ENCODE measurements at places on chromosomes 5 and 9.

DNA sequence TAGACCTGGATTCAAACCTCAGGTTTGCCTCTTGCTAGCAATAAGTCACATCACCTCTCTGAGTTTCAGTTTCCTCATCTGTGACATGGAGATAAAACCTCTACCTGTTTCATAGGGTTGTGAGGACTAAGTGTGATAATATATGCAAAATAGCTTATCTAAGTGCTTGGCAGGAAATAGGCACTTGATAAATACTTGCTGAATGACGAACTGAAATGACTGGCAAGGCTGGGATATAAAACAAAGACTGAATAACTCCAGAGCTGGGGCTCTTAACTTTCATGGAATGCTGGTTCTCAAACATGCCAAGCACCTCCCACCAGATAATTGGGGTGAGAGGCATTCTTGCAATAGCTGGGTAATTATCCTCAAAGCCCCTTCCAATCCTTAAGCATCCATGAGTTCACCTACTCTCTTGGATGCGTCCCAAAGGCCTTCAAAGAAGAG is 87.6 kb downstream of the ADRB2 start:
- no peak overlapping the region for H3K4me3 ChIP-seq
- no peaks in the 10 kb centered on the region for H3K36me3 ChIP-seq
- no peak for DNase-seq
- peaks cover 23% of the 10 kb centered on the region for H3K4me1 ChIP-seq
- H3K27ac ChIP-seq: no peak overlapping the region

- H3K27me3 ChIP-seq: no peaks in the 10 kb centered on the region
- H3K27ac ChIP-seq: no peak overlapping the region
- H3K4me3 ChIP-seq: no peak overlapping the region
Observed at GRCh38 chr9:116337015-116337414, 183.4 kb downstream of the PAPPA start.

DNA sequence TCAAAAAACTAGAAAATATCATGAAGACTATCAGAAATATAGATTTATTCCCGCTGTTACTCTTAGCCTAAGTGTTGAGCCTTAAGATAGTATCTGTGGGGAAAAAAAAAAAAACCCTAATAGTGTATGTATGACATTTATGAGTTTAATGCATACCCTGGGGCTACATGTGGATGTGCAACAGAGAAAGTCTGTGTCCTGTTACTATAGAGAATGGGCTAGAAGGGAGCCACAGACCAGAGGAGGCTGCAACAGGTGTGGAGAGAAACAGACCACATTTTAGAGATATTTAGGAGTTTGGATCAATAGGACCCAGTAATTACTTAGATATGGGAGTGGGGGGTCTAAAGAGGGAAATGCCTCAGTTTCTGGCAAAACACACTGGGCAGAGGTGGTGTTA is 15.4 kb downstream of the RNF130 start:
- no peak overlapping the region for H3K27ac ChIP-seq
- no peak overlapping the region for H3K4me3 ChIP-seq
- no peaks in the 10 kb centered on the region for H3K27me3 ChIP-seq
- no peak for DNase-seq
- no peaks in the 10 kb centered on the region for H3K4me1 ChIP-seq

- no peaks in the 10 kb centered on the region for H3K36me3 ChIP-seq
- H3K27ac ChIP-seq: no peak overlapping the region
- H3K4me1 ChIP-seq: no peaks in the 10 kb centered on the region
- DNase-seq: no peak
Observed at GRCh38 chr5:36495611-36496010, 110.8 kb upstream of the SLC1A3 start.

DNA sequence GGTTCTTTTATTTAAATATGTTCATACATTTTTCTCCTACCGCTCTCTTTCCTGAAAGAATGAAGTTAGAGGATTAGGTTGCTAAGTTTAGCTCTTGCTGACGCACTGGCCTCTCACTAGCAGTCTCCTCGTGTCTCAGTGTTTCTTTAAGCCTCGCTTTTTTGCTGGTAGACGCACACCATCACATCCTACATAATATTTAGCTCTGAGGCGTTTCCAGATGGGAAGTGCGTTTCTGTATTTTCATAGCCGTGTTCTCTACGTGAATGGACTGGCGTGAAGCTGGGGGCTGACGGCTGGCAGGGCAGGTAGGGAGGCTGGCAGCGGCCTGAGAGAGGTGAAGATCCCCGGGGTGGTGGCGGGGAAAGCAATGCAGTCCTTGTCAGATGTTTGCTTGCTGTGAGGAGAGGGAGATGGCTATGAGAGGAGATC is 79.2 kb upstream of the SPRY4 start:
- H3K4me3 ChIP-seq: no peak overlapping the region
- H3K27me3 ChIP-seq: no peaks in the 10 kb centered on the region
- no peaks in the 10 kb centered on the region for H3K4me1 ChIP-seq
- no peaks in the 10 kb centered on the region for H3K36me3 ChIP-seq
- no peak for DNase-seq
- H3K27ac ChIP-seq: peak overlapping the region; percentile 23

GRCh38 chr5:73088026-73088425 is 32.3 kb upstream of the TMEM171 start:
- H3K36me3 ChIP-seq: peaks cover 15% of the 10 kb centered on the region
- no peak overlapping the region for H3K4me3 ChIP-seq
- no peak overlapping the region for H3K27ac ChIP-seq
- no peaks in the 10 kb centered on the region for H3K27me3 ChIP-seq
- no peaks in the 10 kb centered on the region for H3K4me1 ChIP-seq

DNA sequence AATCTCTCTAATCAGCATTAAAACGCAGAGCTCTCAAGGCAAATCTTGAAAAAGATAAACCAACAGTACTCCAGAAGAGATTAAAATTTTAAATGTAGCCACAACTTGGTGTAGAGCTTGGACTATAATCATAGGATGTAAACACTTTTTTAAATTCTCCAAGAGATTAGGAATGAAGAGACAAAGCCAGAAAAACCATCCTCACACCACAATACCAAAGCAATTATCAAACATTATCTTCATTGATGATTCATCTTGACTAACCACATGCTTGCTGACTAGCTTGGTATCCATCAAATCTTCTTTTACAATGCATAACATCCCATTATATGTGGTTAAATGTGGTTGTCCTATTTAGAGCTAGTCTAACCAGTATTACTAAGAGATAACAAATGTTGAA is 815.1 kb downstream of the TLE1 start:
- DNase-seq: no peak
- no peaks in the 10 kb centered on the region for H3K4me1 ChIP-seq
- no peak overlapping the region for H3K4me3 ChIP-seq

- no peaks in the 10 kb centered on the region for H3K36me3 ChIP-seq
- H3K4me1 ChIP-seq: no peaks in the 10 kb centered on the region
- DNase-seq: no peak
- no peaks in the 10 kb centered on the region for H3K27me3 ChIP-seq
- no peak overlapping the region for H3K27ac ChIP-seq
Observed at GRCh38 chr9:84258371-84258770, 82.2 kb downstream of the SLC28A3 start.

- H3K27ac ChIP-seq: peak overlapping the region; percentile 98
- peak overlapping the region; percentile 75 for H3K4me3 ChIP-seq
- no peaks in the 10 kb centered on the region for H3K36me3 ChIP-seq
- no peaks in the 10 kb centered on the region for H3K27me3 ChIP-seq
- no peaks in the 10 kb centered on the region for H3K4me1 ChIP-seq
Observed at GRCh38 chr9:99820685-99821395, 845 bp upstream of the NR4A3 start.

DNA sequence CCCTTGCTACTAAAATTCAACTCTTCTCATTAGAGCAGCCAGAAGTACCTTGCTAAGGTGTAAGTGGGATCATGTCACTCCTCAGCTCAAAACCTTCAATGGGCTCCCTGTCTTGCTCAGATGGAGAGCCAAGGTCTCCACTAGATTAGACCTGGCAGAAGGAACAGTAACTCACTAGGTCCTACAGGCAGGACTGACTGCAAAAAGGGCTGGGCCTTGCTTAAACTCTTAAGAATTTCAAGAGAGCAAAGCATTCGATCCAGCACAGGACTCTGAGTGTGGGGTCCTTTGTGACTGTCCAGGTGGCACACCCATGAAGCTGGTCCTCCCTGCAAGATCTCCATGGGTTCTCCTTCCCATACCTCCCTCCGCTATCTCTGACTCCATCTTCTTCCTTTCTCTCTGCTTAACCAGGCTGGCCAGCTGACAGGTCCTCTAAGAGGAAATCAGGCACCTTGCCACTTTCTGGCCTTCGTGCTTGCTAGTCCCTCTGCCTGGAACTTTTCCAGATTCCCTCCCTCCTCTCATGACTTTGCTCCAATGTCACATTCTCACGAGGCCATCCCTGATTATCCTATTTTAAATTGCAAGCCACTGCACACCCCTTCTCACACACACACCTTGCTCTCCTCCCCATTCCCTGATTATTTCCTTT is 70.2 kb downstream of the BASP1 start:
- H3K4me1 ChIP-seq: no peaks in the 10 kb centered on the region
- DNase-seq: no peak
- H3K36me3 ChIP-seq: no peaks in the 10 kb centered on the region
- no peaks in the 10 kb centered on the region for H3K27me3 ChIP-seq
- H3K4me3 ChIP-seq: no peak overlapping the region
- H3K27ac ChIP-seq: no peak overlapping the region

- no peak overlapping the region for H3K4me3 ChIP-seq
- peaks cover 4% of the 10 kb centered on the region for H3K4me1 ChIP-seq
- H3K27me3 ChIP-seq: no peaks in the 10 kb centered on the region
- no peak overlapping the region for H3K27ac ChIP-seq
Observed at GRCh38 chr5:53173083-53173482, 63.5 kb upstream of the MOCS2 start.

DNA sequence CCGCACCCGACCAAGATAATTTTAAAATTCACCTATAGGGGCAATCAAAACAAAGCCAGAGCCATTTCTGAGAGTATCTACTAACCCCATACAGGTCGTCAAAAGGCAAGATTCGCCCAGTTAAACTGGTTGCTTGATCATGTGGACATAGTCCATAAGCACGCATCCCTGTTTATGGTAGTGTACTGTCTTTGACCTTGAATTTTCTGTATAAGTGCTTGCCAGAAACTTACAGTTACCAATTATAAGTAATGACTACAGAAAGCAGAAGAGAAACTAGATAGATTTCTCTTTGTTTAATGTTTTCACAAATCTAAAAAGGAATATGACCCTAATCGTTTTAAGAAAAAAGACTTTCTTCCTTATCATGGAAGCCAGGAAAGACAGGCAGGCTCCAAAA is 25.6 kb downstream of the SLC31A1 start:
- no peak overlapping the region for H3K27ac ChIP-seq
- H3K27me3 ChIP-seq: no peaks in the 10 kb centered on the region
- no peaks in the 10 kb centered on the region for H3K4me1 ChIP-seq
- H3K36me3 ChIP-seq: no peaks in the 10 kb centered on the region

DNA sequence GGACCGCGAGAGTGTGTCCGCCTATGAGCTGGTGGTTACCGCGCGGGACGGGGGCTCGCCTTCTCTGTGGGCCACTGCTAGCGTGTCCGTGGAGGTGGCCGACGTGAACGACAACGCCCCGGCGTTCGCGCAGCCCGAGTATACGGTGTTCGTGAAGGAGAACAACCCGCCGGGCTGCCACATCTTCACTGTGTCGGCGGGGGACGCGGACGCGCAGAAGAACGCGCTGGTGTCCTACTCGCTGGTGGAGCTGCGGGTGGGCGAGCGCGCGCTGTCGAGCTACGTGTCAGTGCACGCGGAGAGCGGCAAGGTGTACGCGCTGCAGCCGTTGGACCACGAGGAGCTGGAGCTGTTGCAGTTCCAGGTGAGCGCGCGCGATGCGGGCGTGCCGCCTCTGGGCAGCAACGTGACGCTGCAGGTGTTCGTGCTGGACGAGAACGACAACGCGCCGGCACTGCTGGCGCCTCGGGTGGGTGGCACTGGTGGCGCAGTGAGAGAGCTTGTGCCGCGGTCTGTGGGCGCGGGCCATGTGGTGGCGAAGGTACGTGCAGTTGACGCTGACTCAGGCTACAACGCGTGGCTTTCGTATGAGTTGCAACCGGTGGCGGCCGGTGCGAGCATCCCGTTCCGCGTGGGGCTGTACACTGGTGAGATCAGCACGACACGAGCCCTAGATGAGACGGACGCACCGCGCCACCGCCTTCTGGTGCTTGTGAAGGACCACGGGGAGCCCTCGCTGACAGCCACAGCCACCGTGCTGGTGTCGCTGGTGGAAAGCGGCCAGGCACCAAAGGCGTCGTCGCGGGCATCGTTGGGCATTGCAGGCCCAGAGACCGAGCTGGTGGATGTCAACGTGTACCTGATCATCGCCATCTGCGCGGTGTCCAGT is 1.8 kb downstream of the PCDHA7 start:
- H3K36me3 ChIP-seq: no peaks in the 10 kb centered on the region
- DNase-seq: no peak
- H3K27ac ChIP-seq: no peak overlapping the region
- H3K4me1 ChIP-seq: no peaks in the 10 kb centered on the region

- no peak overlapping the region for H3K4me3 ChIP-seq
- H3K4me1 ChIP-seq: peaks cover 17% of the 10 kb centered on the region
- H3K27ac ChIP-seq: no peak overlapping the region
- no peak for DNase-seq
- no peaks in the 10 kb centered on the region for H3K27me3 ChIP-seq
Observed at GRCh38 chr5:31682851-31683250, 43.9 kb downstream of the PDZD2 start.

- H3K27me3 ChIP-seq: no peaks in the 10 kb centered on the region
- DNase-seq: no peak
- H3K4me1 ChIP-seq: no peaks in the 10 kb centered on the region
- H3K36me3 ChIP-seq: no peaks in the 10 kb centered on the region
- no peak overlapping the region for H3K4me3 ChIP-seq
Observed at GRCh38 chr9:116494815-116495634, 192.1 kb upstream of the TRIM32 start.

- H3K27ac ChIP-seq: no peak overlapping the region
- no peak for DNase-seq
- H3K4me1 ChIP-seq: no peaks in the 10 kb centered on the region
- no peak overlapping the region for H3K4me3 ChIP-seq
Observed at GRCh38 chr5:59831326-59832010, 62.1 kb downstream of the PDE4D start.

DNA sequence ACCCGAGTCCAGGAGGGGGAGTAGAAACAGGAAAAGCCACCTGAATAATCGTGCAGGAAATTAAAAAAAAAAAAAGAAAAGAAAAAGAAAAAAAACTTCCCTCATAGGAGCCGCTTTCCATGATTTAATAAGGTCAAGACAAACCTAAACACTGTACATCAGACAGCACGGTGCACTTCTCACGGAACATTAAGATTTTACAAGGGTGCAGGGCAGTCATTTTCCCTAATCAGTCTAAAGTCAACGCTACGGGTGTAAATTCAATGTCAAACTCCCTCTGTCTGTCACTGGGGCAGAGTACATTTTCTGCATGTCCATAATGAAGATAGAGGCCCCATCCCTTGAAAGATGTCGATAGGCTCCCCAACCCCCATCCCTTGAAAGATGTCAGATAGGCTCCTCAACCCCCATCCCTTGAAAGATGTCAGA is 139.7 kb downstream of the TSSK1B start:
- H3K27ac ChIP-seq: peak overlapping the region; percentile 93
- peak overlapping the region; percentile 83 for H3K4me3 ChIP-seq
- no peak for DNase-seq
- H3K36me3 ChIP-seq: no peaks in the 10 kb centered on the region
